ENCODE measurements at places on chromosomes 4 and X.

GRCh38 chrX:52594658-52595057, 60.0 kb downstream of the SSX7 start:
- no peak for DNase-seq

DNA sequence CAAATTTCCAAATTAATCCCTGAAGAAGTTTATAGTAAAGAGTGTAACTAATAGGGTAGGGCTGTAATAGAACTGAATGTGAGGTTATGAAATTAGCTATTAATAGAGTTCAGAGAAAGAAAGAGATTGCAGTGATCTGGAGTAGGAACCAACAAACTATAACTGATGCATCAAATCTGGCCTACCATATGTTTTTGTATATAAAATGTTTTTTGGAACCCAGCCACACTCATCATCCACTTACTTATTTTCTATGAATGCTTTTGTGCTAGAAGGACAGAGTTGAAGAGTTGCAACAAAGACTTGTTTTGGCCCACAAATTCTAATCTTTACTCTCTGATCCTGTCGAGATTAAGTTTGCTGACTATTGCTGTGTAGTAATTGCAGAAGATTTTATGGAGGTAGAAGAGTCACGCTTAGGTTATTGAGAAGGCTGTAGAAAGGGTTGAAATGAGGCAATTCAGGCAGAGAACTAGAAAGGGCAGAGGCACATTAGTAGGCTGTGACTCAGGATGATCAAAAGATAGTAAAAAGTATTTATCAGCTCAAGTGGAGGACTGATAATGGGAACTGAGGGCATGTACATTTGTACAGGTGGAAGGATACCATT, 298.7 kb upstream of the EMCN start:
- no peak for DNase-seq

GRCh38 chr4:52358883-52359321, 300.2 kb downstream of the USP46 start:
- no peak for DNase-seq

DNA sequence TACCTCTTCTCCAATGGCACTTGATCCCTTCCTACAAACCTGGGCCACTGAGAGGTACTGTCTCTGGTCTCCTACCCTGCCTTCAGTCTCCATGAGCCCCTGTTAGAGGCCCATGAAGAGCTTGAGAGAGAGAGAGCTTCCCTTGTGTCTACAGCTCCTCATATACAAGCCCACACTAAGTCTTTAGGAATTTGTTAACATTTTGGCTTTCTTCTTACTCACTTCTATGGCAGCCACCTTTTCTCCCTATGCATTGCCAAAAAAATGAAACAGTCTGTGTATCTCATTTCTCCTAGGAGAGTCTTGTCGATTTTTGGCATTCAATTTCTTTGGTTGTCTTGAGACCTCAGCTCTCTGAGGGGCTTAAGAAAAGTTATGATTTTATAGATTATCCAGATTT, 90.9 kb upstream of the LNX1 start:
- no peak for DNase-seq

- no peak for DNase-seq
Observed at GRCh38 chrX:106177106-106177981, 9.2 kb downstream of the PWWP3B start.

GRCh38 chr4:156594624-156595023, 377.0 kb downstream of the PDGFC start:
- no peak for DNase-seq

- DNase-seq: peak; percentile 43
Observed at GRCh38 chr4:83267121-83267829, 17.3 kb downstream of the COQ2 start.

DNA sequence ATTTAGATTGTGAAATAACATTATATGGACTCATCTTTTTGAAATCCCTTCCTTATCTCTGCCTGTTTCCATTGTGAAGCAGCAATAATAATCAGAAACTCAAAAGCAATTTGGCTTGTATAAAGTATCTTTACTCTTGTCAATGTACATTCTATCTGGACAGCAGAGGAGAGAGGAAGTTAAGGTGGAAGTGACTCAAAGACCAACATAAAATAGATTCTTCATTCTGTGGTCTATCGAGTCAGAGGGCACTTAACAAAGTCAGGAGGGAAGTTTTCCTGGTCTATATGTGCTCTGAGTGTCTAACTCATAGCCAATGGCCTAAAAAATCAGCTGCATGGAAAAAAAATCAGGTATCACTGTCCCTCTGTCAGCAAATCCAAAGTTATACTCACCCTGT, 155.5 kb downstream of the EMCN start:
- DNase-seq: peak; percentile 11

DNA sequence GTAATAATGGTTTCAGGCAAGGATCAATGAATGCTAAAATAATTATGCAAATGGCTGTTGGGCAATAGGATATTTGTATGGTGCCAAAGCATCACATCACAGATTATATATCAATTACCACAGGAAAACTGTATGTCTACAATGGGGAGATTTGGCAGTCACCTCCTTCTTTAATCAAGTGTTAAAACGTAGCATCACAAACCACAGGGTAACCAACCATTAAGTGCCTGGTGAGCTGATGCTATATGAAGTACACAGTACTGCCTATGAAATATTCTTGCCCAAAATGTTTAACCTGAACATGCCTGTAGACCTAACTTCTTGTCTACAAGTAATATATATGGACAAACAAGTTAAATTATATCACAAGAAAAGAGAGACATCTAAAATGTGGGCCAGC, 25.3 kb downstream of the MECP2 start:
- DNase-seq: no peak

GRCh38 chrX:148270499-148270898, 229.9 kb upstream of the AFF2 start:
- DNase-seq: no peak

DNA sequence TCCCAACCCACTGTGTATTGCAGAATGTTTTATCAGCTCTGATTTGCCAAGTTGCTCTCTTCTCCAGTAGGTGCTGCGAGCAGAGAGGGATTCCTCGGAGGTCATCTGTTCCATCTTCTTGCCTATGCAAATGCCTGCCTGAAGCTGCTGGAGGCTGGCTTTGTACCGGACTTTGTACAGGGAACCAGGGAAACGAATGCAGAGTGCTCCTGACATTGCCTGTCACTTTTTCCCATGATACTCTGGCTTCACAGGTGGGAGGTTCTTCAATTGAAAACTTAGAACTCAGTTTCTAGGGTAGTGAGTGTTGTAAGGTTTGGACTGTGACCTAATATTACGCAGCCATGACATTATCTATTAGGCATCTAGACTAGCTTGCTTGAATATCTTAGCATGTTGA, 24.9 kb downstream of the AR start:
- DNase-seq: no peak

DNA sequence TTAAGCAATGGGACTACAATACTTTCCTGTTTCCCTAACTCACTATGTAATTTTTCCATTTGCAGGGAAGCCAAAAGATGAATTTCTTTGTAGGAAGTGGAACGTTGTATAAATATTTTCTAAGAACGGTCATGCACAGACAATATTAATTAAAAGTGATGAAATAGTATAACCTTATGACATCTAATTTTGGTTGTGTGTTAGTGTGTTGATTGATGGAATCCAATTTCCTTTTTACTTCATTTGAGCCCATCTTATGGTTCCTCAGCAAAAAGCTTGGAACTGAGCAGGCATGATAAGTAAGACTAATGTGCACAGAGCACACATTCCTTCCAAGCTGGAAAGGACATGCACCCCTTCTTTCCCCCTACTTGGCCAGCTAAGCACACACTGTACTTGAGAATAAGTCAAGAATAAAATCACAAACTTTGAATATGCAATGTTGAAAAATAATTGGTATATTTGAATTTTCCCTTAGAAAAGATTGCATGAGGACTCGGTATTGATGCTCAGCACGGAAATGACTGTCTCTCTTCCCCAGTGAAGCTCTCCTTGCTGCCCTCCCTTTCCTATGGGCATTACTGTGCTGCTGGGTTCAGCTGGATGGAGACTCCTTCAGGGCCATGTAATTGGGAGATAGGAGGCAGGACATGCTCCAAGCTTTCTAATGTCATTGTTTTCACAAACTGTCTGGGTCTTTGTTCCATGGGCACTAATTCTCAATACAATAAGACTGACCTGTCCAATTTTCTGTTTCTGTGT, 19.2 kb upstream of the PDLIM3 start:
- no peak for DNase-seq

GRCh38 chr4:113560579-113560978, 201.0 kb downstream of the CAMK2D start:
- no peak for DNase-seq

DNA sequence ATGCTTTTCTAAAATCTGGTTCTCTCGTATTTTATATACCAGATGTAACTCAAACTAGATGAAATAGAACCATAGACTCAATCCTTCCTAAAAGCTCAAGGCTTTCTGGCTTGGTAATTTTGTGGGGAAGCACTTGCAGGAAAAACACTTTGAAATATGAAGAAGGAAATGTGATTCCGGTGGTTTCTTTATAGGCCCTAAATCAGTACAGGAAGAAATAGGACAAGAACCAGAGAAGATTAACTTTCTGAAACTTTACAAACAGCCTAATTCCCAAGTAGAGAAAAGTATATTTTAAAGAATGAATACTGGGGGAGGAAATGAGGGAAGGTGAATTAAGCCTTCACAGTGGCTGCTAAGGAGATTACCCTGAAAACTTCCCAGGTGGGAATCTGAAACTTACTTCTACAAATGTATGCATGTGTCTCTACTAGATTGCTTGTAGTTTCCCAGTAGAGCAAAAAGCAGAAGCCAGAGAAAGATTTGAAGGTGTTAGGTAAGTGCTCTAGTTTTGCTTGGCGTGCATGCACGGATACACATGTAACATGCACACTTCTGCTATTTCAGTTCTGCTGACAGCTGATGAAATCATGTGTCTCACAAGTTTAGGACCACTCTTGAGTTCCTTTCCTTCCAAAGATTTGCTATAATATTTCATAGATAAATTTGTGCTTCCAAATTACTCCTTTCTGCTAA, 92.1 kb downstream of the AFF1 start:
- no peak for DNase-seq

- DNase-seq: no peak
Observed at GRCh38 chr4:55819634-55820033, at the start of gene EXOC1L. Gene EXOC1L, plus strand, starts transcription at chr4:55819790. Its CDS starts 237 bp downstream, at chr4:55820027.

- DNase-seq: no peak
Observed at GRCh38 chr4:140003876-140004548, 150.0 kb downstream of the MAML3 start.

- DNase-seq: no peak
Observed at GRCh38 chrX:55098691-55099090, 9.9 kb downstream of the PAGE2 start.

DNA sequence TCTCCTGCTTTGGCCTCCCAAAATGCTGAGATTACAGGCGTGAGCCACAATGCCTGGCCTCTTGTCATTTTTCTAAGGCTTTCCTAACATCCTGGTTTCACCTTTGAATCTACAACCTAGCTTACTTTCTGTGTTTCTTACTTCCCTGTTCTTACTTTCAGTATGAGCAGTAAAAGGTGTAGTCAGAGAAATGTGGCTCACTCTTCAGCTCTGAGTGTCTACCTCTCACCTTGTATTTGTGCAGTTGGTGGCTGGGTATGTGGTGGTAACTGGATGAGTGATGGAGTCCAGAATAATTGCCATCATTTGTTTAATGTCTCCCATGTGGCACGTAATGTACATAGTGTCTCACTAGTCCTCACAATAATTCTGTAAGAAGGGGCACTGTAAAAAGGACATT, 19.1 kb upstream of the CXCL11 start:
- no peak for DNase-seq

DNA sequence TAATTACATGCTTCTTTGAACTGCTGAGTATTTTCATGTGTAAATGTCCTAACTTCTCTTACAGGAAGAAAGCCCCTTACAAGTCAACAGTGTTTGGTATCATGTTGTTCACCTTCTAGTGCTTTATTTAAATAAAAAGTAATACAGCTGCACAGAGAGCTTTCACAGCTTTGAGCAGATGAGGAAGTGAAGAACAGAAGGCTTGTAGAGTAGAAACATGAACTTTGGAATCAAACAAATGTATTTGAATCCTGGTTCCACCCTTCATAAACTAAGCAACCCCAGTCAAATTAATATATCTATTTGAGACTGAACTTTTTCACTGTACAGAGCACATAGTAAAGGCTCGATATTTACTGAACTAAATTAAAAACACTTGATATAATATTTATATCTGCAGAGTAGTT, 120.5 kb downstream of the CAMK2D start:
- no peak for DNase-seq

GRCh38 chrX:39752815-39753214, 344.9 kb downstream of the BCOR start:
- DNase-seq: no peak

DNA sequence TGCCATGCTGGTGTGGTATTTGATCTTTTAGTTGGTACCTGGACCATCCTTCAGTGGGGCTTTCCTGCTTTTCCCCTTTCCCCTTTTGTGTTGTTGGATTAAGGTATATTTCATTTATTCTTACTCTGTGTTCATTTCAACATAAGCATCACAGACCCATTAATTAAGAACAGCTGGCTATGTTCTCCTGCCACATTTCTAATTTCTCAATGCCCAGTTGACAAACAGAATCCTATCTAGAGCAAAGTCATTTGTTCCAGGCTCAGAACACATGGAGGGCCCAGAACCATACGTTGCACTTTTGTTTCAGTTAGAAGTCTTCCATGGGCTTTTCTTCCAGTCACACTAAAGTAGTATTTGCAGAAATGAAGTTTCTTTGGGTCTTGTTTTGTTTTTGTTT, 46.1 kb upstream of the EOLA2 start:
- no peak for DNase-seq

- peak; percentile 45 for DNase-seq
Observed at GRCh38 chrX:14899607-14900006, 26.4 kb downstream of the MOSPD2 start.

DNA sequence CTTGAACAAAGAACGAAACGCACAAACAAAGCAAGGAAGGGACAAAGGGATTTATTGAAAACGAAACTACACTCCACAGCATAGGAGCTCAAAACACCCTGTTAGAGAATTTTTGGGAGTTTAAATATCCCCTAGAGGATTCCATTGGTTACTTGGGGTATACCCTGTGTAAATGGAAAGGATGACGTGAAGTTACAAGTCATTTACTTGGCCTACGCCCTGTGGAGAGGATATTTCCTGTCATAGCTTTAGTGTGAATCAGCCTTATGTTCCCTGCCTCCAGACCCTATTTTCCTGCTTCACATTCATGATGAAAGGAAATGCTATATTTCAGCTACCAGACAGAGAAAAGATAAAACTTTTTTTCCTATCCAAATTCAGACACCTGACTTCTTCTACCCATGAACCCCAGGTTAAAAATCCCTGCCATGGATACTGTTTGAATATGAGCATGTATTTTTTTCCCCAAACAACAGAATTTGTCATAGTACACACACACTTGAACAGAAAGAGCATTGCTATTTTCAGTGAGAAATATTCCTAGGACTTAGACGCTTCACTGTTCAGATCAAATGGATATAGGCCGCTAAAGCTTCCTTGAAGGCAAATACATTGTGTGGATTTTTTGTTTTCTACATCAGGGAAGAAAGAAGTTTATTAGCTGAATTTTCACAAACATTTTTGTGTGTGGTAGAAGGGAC, 20.4 kb downstream of the PIN4 start:
- DNase-seq: peak; percentile 45

- no peak for DNase-seq
Observed at GRCh38 chr4:8541981-8542715, 38.0 kb upstream of the GPR78 start.

Data from non-pigmented ciliary epithelial cell (primary cell).